ENCODE measurements at places on chromosomes 1 and 21.

DNA sequence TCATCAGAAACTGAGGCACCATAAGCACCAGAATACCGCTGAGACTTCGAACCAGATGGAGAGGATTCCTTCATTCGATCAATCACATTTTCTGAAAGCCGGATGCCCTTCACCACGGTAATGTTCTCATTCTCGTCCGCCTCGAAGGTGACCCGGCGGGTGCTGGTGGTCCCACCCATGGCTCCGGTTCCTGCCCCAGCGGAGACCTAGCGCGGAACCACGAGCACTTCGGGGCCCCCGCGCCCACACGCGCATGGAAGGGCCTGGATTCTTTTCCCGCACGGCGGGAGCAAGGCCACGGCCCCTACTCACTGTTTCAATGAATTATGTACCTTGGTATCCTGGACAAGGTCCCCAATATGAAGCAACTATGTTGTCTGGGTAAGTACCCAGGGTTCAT lies 33.1 kb upstream of the WDTC1 start:
- DNase-seq: no peak

DNA sequence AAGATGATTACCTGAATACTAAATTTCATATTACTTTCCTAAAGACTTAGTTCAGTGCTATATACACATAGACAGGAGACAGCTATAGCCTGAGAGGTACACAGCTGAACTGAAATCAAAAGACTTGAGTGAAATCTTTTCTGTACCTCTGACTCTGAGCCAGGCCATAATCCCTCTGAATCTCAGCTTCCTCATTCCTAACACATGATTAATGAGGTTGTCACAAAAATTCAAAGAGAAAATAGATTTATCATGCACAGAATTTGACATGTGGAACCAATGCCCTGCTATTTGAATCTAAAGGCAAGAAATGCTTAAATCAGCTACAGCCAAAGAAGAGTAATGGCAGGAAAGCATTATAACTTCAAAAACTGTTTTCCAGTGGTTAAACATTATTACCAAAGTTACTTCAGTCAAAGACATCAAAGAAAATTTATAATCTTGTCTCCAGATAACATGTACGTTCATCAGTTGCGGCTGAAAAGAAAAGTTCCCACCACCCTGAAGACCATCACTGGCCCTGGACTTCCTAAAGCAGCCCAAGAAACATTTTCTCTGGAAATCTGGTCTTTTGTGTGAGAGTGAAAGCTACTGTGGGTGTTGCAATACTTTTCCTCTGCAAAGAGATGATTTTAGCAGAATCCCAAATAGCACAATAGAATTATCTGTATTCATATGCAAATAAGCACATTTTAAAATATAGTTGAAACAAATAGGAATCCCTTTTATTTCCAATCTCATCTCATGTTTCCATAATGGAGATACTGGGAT lies 13.8 kb upstream of the ATP1A1 start:
- no peak for DNase-seq

GRCh38 chr1:46197560-46197963 lies 672 bp downstream of the POMGNT1 start:
- DNase-seq: no peak

DNA sequence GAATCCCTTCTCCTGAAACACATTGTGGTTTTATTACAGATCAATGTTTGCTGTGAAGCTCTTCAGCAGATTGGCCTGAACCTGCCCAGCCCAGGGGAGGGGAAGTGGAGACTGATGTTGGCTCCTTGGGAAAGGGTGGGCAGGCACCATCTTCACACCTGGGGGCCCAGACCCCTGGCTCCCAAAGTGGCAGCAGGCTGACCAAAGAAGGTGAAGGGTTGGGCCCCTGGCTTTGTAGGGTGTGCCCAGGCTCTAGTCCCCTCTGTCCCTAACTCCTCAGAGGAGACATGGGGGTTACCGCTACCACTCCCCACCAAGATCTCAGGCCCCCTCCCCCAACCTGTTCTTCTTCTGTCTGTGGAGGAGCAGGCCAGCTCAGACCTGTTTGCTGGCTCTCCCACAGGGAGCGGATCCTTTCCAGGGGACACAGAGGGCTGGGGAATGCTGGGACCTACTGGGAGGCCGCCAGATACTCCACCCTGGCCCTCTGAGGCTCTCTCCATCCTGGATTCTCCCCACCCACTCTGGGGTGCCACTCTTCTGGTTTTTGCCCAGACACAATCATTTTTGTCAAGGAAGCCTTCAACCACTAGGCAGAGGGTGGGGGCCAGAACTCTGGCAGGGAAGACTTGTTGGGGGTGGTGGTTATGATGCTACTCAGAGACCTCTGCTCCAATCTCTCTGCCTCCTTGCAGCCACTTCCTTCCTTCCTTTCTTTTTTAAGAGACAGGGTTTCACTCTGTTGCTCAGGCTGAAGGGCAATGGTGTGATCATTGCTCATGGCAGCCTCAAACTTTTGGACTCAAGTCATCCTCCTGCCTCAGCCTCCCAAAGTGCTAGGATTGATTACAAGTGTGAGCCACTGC lies 5.0 kb upstream of the EFNA3 start:
- peak; percentile 66 for DNase-seq

DNA sequence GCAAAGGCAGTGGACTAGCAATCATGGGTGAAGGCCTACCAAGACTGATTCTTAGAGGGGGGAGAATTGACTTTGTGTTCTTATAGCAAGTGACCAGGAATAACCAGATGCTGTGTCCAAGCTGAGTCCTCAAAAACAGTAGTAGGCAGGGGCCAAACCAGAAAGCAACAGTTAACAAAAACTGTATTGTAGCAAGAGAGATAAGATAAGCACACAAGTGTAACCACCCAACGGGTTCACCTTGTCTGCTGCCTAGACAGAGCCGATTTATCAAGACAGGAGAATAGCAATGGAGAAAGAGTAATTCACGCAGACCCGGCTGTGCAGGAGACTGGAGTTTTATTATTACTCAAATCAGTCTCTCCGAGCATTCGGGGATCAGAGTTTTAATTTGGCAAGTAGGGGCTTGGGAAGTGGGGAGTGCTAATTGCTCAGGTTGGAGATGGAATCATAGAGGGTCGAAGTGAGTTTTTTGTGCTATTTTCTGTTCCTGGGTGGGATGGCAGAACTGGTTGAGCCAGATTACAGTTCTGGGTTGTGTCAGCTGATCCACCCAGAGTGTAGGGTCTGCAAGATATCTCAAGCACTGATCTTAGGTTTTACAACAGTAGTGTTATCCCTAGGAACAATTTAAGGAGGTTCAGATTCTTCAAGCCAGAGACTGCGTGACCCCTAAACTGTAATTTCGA lies 8.3 kb upstream of the CSRP1 start:
- DNase-seq: no peak

Measured in T-helper 1 cell (primary cell).